ENCODE measurements at places on chromosomes 13 and 19.

- DNase-seq: no peak
These were observed 590.8 kb downstream of the LMO7 start for GRCh38 chr13:76226941-76227340.

GRCh38 chr13:39675904-39676303, 20.4 kb downstream of the COG6 start:
- DNase-seq: no peak

GRCh38 chr19:39843919-39844793, 2.0 kb downstream of the FBL start:
- no peak for DNase-seq

DNA sequence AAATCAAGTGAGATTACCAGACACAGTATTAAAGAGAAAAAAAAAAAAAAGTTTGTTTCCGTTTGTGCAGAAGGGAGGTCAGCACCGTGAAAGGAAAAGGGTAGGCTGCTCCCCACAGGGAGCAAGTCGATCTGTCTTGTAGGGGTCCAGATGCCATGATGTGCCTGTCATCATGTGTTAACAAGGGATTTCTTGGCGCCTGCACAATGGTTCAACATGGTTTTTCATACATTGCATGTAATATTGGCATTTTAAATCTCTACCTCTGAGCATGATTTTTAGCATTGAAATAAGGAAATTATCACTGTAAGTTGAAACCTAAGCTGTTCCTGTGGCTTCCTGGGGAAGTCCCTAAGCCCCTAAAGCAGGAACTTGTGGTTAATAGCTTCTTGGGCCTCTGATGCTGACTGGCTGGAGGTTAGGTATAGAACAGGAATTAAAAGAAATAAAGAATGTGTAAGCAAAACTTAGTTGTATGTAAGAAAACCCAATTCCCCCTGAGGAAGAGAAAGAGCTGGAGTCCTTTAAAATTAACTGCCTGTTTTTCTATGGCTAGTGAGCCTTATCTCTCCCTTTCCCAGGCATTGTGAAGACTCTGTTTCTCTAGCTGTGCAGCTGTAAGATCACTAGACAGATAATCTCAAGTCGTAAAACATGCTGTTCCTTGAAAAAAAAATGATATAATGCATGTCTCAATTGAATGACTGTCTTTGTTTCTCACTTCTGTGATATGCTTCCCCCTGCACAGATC, 7.4 kb upstream of the FCGBP start:
- DNase-seq: peak; percentile 86

DNA sequence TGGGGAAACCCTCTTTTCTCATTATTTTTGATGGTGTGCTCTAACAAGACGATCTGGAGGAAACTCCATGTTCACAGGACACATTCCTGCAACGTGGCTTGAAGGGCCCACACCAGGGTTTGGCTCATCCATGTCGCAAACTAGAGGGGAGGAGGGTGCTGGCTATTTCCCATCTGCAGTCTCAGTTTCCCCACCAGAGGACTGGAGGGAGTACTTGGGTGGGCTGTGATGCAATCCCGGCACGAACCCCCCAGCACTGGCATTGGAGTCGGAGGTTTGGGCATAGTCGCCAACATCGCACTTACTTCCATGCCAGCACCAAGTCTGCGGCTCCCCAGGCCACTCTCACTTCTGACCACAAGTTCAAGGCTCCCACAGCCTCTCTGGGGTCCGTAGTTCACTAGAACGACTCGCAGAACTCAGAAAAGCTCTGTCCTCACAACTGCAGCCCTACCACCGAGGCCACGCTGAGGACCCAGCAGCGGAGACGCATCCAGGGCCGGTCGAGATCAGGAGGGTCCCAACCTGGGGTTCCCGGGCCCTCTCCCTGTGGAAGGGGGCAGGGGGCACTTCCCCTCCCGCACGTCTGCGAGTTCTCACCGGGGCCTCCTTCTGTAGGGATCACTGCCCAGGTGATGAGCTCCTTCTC, 165.6 kb upstream of the SOX1 start:
- DNase-seq: no peak

DNA sequence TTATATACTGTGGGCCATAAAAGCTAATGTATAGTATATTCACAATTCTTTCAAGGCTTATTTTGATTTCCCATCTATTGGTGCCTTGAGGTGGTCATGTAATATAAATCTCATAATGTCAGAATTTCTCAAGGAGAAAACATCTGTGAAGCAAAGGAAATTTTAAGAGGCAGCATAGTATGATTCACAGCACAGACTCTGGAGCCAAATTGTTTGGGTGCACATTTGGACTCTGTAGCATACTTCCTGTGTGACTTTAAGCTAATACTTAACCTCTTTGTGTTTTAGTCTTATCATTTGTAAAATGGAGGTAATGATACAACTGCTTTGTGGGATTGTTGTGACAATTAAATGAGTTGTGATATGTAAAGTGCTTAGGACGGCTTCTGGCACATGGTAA, 67.6 kb downstream of the PIBF1 start:
- DNase-seq: no peak

DNA sequence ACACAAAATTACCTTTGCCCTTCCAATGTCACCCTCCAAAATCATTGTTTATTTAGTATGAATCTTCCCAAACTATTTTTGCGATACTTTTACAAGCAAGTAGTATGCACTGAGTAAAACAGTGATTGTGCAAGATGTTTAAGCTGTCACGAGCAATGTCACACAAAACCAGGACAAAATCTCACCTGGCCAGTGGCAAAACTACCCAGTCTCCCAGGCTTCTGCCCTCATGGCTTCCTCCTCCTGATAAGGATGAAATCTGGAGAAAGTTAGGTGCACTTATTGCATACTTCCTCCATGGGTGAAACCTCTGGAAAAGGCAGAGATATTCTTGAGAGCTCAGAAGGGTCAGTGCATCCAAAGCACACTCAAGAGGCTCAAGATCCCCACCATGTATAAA, 500.8 kb downstream of the IRS2 start:
- DNase-seq: no peak

GRCh38 chr13:108919036-108919907, 289.9 kb downstream of the MYO16 start:
- no peak for DNase-seq

- no peak for DNase-seq
These were observed 175.6 kb upstream of the SLITRK6 start for GRCh38 chr13:85974608-85975366.
